Thymus (tissue), 14 donors: ENCODE measurements at places on chromosomes 12 and 14. TPM values are rescaled to one million over a fixed set of nuclear protein-coding genes. Genes with fewer than 3 reads are reported as not detected.

Gene NRL
- polyA plus RNA-seq = 4.7 TPM

Gene MSI1
- polyA plus RNA-seq = 0.25 TPM

Gene STYK1
- polyA plus RNA-seq = 0.62 TPM

Gene REM2
- 3.2 TPM for polyA plus RNA-seq

Gene SP1
- polyA plus RNA-seq = 17.6 TPM

Gene PIANP
- polyA plus RNA-seq = 0.23 TPM

Gene KIF26A
- 1.7 TPM for polyA plus RNA-seq

Gene MGAT4C
- polyA plus RNA-seq = 0.34 TPM

Gene SERPINA9
- 0.59 TPM for polyA plus RNA-seq

Gene BRF1
- polyA plus RNA-seq = 29.8 TPM

Gene HOXC9
- 0.43 TPM for polyA plus RNA-seq

Gene OR6C2
- not detected for polyA plus RNA-seq

Gene KDM5A
- polyA plus RNA-seq = 10.6 TPM

Gene OTOGL
- polyA plus RNA-seq = 0.73 TPM

Gene ACVRL1
- polyA plus RNA-seq = 8.9 TPM

Gene LDHB
- polyA plus RNA-seq = 325 TPM

Gene KCNJ8
- polyA plus RNA-seq = 3.5 TPM

Gene FAM90A1
- polyA plus RNA-seq = 0.37 TPM

Gene KRT4
- 24.8 TPM for polyA plus RNA-seq

Gene TMEM253
- polyA plus RNA-seq = 0.98 TPM

Gene ANO2
- polyA plus RNA-seq = 1.4 TPM

Gene SIX6
- 0.05 TPM for polyA plus RNA-seq

Gene PSMC1
- polyA plus RNA-seq = 134 TPM

Gene ABCB9
- polyA plus RNA-seq = 1.8 TPM

Gene LMNTD1
- polyA plus RNA-seq = 0.14 TPM

Gene PTPN21
- polyA plus RNA-seq = 3.5 TPM

Gene NTS
- polyA plus RNA-seq = 6.2 TPM

Gene RFLNA
- 0.59 TPM for polyA plus RNA-seq

Gene NABP2
- 16.0 TPM for polyA plus RNA-seq

Gene LMO3
- polyA plus RNA-seq = 61.9 TPM
